NAMALWA (cell line): ENCODE measurements at places on chromosomes 1 and 21.

DNA sequence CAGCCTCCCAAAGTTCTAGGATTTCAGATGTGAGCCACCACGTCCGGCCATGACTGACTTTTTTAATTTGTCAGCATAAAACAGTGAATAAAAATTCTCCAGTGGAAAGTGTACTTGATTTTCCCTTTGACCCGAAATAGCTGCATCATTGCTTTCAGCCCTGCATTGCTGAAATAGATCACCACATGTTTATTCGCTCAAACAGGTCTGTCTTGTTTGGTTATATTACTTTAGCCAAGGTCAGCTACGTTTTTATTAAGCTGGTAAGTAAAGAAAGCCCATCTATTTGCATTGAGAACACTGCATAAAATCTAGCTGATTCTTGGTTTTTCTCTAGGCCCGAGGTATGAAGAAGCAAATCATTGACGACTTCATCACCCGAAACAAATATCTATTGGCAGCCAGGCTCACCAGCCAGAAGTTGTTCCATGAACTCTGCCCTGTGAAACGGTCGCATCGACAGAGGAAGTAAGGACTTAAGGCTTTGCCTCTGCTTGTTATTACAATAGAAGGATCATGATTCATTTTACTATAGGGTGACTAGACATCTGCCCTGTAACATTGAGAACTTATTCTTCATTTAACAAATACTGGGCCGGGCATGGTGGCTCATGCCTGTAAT lies 25.6 kb downstream of the AGMAT start:
- DNase-seq = no peak

DNA sequence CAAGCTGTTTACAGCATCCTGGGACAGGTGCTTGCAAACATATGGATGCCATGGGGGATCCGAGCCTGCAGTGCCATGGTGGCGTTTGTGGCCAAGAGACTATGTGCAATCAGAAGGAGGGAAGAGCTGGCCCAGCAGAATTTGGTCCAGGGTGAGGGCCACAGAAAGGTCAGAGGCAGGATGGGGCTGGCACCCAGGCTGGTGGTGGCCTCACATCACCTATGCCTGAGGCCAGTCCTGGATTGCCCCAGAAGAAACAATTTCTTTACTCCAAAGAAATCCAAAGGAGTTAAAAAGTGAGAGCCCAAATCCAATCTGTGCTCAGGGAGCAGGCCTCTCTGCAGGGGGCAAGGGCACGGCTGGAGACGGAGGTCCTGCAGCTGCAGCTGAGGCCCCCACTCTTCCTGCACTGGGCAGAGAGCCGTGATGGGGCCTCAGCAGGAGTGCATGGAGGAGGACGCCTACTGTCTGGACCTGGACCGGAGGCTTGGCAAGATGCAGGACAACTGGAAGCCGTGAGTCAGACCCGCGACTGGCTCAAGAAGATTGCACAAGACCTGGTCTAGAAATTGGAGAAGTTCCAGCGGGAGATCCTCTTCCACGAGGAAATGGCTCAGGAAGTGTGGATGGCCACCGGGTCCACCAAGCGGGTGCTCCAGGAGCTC lies 163.5 kb downstream of the RYR2 start:
- DNase-seq = no peak

- no peak for DNase-seq
Observed at GRCh38 chr1:30451532-30452125, 271.8 kb downstream of the MATN1 start.

DNA sequence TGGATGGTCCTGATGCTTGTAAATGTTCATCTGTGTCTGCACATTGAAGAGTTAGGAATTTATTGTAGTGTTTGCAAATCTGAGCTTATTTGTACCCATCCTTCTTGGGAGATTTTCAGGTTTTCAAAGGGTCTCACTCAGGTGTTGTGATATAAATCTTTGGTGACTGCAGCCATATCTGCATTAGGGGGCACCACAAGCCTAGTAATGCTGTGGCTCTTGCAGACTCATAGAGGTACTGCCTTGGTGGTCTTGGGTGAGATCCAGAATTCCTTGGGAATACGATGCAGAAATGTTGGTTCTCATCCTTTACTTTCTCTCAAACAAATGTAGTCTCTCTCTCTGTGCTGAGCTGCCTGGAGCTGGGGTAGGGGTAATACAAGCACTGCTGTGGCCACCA lies 405.9 kb downstream of the TTLL7 start:
- no peak for DNase-seq

DNA sequence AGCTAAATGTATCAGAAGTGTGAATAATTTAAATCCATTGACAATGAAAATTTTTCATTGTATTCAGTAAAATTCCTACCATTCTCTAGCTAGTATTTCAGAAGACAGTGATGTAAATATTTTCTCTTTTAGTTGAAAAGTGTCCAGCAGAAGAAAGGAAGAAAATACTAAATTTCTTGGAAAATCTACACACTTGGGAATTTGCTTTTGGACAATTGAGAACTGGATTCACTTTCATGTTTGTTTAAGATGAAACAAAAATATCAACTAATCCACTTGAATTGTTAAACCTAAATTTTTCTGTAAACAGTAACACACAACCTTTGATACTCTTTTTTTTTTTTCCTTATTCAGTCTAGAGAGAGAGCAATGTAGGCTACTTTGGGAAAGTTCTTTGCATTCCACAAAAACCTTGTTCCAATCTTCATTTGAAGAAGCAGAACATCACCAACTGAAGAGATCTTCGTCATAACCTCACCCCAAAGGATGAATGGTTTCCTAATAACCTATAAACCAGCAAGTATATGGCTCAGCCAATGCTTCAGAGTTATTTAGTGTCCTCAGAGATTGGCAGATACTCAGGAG lies 155.1 kb upstream of the GORAB start:
- DNase-seq = no peak

- no peak for DNase-seq
Observed at GRCh38 chr1:193293726-193294125, 107.3 kb upstream of the B3GALT2 start.

GRCh38 chr1:237583756-237584155 lies 307.0 kb downstream of the ZP4 start:
- no peak for DNase-seq

DNA sequence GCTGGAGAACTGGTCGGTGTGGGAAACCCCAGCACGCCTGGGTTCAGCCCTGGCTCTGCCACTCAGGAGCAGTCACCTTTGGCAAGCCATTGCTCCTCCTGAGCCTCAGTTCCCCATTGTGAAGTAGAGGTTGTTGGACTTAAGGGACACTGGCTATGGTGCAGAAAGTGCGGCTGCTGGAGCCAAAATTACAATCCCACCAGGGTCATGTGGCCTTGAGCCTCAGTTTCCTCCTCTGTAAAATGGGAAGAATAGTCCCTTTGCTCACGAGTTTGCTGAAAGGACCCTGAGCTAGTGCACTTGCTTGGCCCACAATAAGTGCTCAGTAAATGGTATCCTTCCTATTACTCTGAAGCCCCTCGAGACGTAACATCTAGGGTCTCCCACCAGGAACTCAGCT lies 14.6 kb upstream of the TAS1R2 start:
- DNase-seq = no peak

GRCh38 chr1:18285538-18285924 lies 177.9 kb downstream of the IGSF21 start:
- DNase-seq = no peak

DNA sequence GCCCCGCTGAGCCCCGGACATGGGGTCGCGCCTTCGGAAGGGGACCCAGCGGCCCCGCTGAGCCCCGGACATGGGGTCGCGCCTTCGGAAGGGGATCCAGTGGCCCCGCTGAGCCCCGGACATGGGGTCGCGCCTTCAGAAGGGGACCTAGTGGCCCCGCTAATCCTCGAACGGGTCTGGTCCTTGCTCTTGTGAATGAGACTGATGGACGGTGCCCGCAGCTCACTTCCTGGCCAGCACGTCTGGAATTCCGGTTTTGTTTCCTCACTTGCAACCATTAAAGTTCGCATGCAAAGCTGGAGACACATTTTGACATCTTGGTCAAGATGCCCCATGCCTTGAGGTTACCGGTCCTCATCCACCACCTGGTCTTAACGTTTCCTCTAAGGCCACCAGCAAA lies 5.6 kb downstream of the WRAP73 start:
- no peak for DNase-seq

GRCh38 chr1:98870959-98871903 lies 133.4 kb downstream of the PLPPR5 start:
- DNase-seq = peak; percentile 92

DNA sequence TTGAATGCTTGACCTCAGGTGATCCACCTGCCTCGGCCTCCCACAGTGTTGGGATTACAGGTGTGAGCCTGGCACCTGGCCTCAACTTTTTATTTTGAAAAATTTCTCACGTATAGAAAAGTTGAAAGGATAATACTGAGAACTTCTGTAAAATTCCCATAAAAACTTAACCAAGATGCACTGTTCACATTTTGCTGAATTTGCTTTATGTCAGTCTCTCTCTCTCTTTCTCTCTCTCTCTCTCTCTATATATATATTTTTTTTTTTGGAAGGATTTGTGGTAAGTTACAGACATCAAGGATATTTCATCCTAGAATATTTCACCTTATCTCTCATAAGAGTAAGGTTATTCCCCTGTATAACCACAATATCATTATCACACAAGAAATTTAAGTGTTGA lies 5.9 kb downstream of the PEX14 start:
- DNase-seq = no peak

DNA sequence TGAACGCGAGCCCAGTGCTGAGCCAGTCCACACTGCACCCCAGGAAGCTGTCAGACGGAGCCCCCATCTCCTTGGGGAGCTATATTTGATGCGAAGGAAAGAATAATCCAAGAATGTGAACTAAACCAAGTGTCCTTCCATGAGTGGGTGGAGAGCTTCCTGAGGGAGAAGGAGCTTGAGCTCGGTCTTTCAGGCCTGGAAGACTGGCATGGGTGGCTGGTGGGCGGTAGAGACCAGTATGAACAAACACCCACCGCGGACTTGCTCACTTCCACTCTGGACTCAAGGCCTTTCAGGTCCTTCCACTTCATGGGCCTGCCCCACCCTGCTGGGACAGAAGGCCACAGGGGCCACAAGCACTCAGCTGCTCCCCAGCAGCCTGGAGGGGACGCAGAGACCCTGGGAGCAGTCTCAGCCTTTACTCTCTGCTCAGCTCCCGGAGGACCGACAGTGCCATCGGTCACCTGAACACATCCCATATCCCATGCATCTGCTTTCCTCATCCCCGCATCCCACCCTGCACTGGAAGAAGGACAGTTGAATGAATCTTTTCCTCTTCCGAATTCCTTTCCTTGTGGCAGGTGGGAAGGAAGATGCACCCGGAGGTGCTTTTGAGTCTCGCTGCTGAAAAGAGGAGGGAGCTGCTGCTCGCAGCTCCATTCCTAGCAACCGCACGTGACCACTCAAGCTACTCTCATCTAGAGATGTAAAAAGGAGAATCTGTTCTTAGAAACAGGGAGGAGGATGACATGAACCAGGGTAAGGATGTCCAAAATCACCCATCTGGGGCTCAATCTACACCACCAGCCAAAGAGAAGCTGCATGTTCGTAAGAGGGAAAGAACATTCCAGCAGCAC lies 92.3 kb downstream of the PGBD5 start:
- no peak for DNase-seq

GRCh38 chr1:47780469-47780995 lies 216.7 kb downstream of the TRABD2B start:
- DNase-seq = no peak

DNA sequence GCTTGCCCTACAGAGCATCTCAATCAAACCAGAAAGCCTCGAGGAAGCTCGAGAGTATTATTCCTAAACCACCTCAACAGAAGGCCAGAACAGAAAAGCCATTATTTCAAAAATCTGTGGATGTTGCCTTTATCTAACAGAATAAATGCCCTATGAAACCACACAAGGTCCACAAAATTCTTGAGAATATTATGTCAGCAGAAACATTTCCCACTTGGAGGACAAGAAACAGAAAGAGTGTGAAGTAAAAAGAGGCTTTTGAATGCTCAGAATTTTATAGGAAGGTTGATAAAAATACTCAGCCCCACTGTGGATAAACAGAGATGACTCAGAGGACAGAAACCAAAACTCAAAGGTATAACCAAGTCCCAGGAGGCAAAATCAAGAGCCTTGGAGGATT lies 146.4 kb upstream of the LRRC7 start:
- DNase-seq = no peak

- DNase-seq = no peak
Observed at GRCh38 chr1:226820941-226821718, 49.3 kb upstream of the PSEN2 start.

DNA sequence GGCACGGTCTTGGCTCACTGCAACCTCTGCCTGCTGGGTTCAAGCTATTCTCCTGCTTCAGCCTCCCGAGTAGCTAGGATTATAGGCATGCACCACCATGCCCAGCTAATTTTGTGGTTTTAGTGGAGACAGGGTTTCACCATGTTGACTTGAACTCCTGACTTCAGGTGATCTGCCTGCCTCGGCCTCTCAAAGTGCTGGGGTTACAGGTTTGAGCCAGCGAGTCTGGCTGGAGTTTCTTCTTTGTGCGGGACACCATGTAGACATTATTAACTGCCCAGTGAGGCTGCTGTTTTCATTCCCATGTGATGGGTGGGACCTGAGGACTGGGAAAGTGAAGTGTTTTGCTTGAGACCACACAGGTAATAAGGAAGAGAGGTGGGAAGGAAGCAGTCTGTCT lies 23.3 kb downstream of the PLA2G5 start:
- DNase-seq = no peak

DNA sequence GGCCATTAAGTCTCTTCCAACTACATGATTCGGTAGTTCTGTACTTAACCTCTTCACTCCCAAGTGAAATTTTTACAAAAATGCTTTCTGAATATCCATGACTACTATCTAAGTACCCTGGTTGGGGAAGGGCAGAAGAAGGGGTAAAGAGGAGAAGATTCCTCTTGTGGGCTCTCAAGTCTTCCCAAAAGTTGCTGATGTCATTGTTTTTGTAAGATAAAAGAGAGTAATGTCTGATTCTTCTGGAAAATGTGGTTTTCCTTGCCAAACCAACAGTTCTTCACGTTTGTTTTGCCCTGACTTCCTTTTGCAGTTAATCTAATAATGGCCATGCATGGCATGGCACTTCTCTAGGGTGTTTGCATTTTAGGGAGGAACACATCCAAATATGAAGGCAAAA lies 34.7 kb upstream of the AK4 start:
- DNase-seq = no peak

- peak; percentile 54 for DNase-seq
Observed at GRCh38 chr1:145963265-145964019, 933 bp downstream of the ANKRD34A start.

DNA sequence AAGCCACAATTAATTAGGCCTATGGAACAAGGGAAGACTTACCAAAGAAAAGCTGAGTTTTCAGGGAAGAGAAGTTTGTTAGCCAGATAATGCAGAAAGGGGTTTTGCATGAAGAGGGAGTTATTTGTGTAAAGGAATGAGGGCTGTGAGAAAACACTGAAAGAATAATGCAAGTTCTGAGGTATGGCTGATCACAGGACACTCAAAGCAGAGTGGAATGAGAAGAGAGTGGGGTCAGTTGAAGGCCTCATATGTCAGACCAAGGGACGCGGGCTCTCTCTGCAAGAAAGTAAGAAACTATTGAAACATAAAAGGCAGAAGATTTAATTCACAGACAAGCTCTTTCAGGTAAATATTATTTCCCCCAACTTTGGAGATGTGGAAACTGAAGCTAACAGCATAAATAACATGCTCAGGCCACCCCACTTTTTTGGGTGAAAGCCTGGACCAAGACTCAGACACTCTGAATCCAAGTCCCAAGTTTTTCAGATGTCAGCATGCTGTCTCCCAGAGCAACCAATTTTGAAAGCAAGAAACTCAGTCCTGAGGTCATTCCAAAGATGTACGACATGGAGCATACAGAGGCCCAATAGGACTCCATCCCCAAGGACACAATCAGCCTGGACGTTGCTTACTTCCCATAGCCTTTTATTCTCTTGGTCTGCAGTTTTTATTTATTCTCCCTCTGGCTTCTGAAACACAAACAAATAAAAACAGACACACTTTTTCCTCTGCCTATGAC lies 47.3 kb upstream of the FGGY start:
- no peak for DNase-seq
